Stimulated activated CD8-positive, alpha-beta memory T cell treated with anti-CD3 and anti-CD28 coated beads, Interleukin-4, amount 100 ng/mL, for 1 hour (primary cell): ENCODE measurements at places on chromosomes 5 and 9.

DNA sequence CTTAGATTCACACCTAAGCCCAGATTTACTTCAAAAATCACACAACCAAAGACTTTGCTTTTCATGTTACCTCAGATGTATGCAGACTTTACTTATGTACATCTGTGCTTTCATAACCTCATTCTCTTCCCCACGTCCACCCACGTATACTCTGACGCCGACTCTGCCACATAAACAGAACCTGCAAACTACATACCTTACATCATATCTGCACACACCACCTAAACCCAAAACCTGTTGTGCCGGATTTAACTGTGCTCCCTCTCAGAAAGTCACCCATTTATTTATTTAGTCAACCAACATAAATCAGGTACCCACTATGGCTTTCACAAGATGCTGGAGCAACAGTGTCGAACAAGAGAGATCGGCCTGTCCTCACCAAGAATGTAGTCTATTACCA, 1.0 kb upstream of the DPYSL3 start:
- no peak for DNase-seq

DNA sequence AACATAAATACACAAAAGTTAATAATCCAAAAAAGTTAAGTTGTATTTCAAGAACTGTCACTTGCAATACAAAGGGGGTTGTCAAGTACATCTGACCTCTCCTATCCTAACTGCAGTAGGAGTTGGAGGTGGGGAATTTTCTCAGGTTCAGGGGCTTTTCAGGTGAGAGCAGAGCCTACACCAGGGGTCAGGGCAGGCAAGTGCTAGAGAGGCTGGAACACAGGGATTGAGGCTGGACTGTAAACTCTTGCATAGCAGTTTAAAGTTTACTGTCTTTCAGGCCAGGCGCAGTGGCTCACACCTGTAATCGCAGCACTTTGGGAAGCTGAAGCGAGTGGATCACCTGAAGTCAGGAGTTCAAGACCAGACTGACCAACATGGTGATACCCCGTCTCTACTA, 25.4 kb upstream of the RASGRF2 start:
- no peak for DNase-seq

GRCh38 chr9:129875687-129876395, 40.6 kb downstream of the USP20 start:
- DNase-seq = no peak

GRCh38 chr5:139438707-139439012, 665 bp downstream of the DNAJC18 start:
- DNase-seq = no peak

DNA sequence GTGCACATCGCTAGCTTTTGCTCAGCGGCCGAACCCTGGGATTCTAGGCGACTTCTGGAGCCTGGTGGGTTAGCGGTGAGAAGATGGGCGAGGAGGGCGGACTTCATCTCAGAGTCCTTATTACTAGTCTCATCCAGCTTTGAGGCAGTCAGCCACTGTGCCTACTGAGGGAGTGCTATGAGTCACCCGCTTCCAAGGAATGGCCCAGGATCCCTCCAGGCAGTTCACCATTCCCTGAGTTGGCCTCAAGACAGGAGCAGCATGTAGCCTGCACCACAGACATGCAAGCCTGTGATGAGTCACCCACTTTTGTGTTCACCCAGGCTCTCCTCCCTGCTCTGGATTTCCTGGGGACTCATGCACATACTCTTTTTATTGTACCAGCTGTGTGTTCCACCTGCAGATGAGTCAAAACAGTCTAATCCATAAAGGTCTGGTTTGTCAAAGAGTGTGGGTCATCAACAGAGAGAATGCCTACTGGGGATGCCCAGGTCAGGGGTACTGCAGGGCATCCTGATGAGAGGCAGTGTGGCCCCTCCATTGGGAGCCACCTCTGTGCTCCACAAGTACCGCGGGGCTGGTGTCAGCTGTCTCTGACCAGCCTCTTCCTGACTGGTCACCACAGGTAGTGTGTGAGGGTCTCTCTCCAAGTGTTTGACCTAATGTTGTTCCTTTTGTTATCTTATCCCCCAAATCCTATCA, 20.2 kb downstream of the SLC22A5 start:
- no peak for DNase-seq
